T-helper 17 cell (primary cell): ENCODE measurements at places on chromosomes 4 and X. TPM values are rescaled to one million over a fixed set of nuclear protein-coding genes. Genes with fewer than 3 reads are reported as not detected.

CFAP47 gene
- total RNA-seq = not detected

DNA sequence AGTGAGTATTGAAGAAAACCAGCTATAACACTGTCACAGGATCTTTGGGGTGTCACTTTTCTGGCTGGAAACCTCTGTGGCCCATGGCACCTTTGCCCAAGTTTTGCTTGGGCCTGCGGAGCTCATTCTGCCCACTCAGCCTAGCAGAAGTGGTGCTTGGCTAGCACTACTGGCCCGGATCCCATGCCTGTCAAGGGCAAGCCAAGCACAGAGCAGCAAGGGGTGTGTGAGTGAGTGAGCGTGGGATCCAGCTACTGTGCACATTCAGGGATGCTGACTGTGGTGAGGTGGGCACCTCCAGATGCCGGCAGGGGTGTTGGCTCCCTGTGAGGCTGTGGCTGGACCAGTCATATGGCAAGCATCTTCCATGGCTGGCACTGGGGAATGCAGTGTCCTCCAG, 55.4 kb upstream of the RASGEF1B start:
- DNase-seq = no peak

GRCh38 chr4:22573198-22573597, 57.3 kb upstream of the ADGRA3 start:
- no peak for DNase-seq

GRCh38 chr4:142265536-142265935, 580.6 kb downstream of the INPP4B start:
- DNase-seq = no peak

NKX6-1 gene
- total RNA-seq = 0.12 TPM

- DNase-seq = no peak
These were observed 1118.1 kb upstream of the PABPC4L start for GRCh38 chr4:135319685-135320084.

MAOB gene
- not detected for total RNA-seq

FAM13A gene
- 10.8 TPM for total RNA-seq

- no peak for DNase-seq
These were observed 10.4 kb upstream of the PORCN start for GRCh38 chrX:48498374-48498809.

SSX4 gene
- not detected for total RNA-seq

DNA sequence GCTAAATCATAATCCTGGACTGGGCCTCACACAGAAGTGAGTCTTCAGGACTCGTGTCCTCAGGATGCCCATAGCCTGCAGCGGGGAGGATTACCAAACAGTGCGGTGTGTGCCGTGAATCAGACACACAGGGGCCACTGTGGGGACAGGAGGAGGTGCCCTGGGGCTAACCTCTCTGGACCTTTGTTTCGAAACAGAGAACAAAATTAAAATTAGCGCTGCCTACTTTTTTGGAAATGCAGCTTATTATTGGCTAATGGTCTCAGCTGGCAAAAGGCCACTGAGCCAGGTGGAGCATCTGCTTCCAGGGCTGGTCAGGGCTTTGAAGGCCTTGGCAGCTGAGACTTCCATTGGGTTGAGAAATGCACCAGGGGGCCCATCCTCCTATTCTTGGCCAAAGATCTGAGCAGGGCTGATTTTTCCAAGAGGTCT, 236.2 kb downstream of the EVC2 start:
- DNase-seq = no peak

- peak; percentile 46 for DNase-seq
These were observed 16.8 kb upstream of the NAT8L start for GRCh38 chr4:2042204-2042946.

DLG3 gene
- 12.5 TPM for total RNA-seq

TSPAN6 gene
- total RNA-seq = 1.2 TPM

GRCh38 chr4:187128976-187129375, 405.3 kb upstream of the FAT1 start:
- DNase-seq = no peak

- DNase-seq = no peak
These were observed 69.2 kb downstream of the MID1IP1 start for GRCh38 chrX:38870361-38870895.

SLC10A4 gene
- total RNA-seq = not detected

DNA sequence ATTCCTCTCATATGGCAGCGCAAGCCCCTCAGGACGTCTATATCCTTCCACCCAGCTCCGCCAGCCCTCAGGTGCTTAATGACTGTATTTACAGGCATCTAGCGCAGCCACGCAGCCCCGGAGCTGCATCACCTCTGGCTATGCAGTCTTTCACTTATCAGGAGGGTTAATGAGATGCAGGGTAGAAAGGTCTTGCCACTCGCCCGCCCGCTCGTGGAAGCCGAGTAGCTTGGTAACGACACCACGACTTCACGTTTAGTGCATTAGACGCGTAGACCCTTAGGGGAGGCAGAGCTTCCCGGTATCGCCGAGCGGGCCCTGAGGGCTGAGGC, 1.5 kb upstream of the SLC16A2 start:
- DNase-seq = no peak

LRPAP1 gene
- 82.8 TPM for total RNA-seq

DNA sequence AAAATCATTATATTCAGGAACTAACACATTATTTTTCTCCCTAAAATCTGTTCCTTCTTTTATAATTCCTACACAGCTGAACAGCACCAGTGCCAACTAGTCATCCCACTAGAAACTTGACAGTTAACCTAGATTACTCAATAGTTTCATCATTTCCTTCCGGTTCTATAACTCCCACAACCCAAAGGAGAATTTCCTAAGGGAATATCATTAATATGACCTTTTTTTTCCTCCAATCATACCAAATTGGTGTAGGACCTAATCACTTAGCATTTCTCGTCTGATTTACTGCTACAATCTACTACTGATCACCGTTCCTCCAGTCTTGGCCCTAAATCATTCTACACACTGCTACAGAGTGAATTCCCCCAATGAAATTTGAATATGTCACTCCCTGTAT, 45.9 kb downstream of the WDFY3 start:
- DNase-seq = no peak

TLR2 gene
- 7.3 TPM for total RNA-seq

DNA sequence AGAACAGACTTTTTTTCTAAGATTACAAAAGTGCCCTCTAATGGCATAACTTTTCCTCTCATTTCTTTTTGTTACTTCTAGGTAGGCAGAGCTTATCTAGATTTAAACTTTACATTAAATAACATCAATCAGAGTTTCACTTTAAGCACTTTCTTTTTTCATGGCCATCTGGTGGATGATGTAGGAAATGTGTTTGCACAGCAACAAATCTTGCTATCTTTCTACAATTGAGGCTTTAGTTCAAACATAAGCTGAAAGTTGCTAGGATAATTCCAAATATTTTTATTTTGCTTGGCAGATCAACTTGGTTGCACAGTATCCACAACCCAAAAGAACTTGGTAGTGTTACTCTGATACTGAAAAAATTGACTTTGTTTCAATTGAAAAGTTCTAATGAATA, 22.0 kb downstream of the NDNF start:
- DNase-seq = no peak

PABPC1L2B gene
- not detected for total RNA-seq

DNA sequence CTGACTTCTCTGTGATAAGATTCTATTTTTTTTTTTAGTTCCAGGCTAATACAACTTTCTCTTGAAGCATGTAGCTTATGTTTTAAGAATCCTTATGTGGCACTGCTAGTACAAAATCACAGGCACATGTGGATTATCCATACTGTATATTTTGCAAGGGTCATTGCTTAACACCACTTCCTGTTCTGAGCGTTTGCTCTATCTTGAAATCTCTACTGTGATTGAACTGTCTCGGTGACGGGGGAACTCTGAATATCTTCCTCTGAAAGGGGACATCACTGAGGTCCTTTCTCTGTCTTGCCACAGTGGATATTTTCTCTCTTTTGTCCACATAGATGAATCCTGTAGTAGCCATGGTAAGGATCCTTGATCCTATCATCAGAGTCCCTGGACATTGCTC, 2.1 kb upstream of the WFS1 start:
- no peak for DNase-seq

CYLC1 gene
- not detected for total RNA-seq

ZAR1 gene
- total RNA-seq = not detected

DNA sequence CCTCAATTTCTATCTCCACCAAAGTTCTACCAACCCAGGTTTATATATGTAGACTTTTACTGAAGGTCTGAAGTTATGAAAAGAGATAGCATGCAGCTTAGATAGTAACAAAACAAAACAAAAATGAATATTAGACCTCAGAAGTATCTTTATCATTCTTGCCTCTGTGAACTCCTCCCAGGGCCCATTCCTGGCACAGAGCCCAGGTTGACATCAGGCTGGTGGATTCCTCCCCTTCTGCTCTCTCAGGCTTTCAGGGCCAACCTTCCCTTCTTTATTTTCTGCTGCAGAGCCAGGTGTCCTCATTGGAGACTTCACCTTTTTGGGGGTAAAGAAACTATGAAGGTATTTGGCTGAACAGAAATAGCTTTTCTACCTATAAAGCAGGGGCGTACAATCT, 112.8 kb upstream of the PITX2 start:
- DNase-seq = no peak

GRCh38 chr4:104470770-104471169, 23.9 kb downstream of the CXXC4 start:
- DNase-seq = no peak

SCFD2 gene
- 26.7 TPM for total RNA-seq

HPRT1 gene
- 23.5 TPM for total RNA-seq

DNA sequence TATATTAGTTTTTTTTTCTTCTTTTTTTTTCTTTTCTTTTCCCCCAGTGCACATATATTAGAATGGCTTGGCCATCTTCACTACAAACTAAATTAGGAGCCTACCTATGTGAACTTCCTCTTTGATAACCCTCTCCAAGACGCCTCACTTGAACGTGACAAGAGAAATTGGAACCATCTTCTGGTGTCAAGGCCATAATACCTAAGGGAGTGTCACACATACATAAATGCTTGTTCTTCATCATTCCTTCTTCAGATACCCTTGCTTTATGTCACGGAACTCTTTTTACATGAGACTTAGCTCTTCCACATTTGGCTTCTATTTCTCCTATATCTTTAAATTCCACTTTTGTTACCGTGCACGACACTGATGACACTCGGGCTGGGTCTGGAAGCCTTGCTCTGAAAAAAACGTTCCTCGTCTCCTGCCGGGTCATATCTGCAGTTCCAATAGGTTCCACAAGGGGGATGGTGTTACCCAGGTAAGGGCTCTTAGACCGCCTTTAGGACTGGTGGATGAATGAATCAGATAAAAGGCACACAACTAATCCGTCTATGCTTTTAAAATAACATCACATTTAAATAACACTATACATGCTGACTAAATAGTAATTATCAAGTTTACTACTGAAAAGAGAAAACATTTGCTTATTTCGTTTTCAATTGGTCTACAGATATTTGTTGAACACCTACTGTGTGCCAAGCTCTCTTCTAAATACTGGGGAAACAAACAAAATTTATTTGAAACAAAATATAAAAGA, 19.9 kb downstream of the DGAT2L6 start:
- peak; percentile 55 for DNase-seq

UGT2B17 gene
- total RNA-seq = not detected

- no peak for DNase-seq
These were observed 242.4 kb upstream of the PSAPL1 start for GRCh38 chr4:7677086-7677485.

DNA sequence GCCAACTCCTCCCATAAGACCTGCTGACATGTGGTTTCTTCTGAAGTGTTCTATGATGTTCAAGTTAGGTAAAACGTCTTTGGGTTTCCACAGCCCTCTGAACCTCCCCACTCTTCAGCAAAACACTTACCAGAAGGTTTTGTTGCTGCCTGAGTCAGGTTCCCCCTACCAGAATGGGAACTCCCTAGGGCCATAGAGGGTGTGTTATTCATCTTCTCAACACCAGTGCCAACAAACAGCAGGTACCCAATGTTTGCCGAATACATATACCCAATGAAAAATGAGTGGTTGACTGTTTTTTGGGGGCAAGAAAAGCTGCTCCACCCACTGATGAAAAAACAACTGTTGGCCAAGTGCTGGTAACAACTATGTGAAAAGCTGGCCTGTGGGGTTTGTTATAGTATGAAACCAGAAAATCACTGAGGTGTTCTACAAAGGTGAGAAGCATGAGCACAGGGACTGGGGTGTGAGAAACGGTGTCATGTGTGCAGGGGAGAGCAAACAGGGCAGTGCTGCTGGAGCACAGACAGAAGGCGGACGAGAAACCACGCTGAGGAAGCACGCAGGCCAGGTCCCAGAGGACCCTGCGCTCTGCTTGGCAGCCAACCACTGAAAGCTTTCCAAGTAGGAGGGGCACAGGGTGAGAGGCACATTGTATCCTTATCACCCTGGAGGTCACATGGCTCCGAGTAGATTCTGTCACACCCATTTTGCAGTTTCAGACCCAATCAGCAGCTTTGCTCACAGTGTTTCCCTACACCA, 28.8 kb downstream of the ATP8A1 start:
- DNase-seq = no peak

LRIT3 gene
- total RNA-seq = 0.21 TPM

DNA sequence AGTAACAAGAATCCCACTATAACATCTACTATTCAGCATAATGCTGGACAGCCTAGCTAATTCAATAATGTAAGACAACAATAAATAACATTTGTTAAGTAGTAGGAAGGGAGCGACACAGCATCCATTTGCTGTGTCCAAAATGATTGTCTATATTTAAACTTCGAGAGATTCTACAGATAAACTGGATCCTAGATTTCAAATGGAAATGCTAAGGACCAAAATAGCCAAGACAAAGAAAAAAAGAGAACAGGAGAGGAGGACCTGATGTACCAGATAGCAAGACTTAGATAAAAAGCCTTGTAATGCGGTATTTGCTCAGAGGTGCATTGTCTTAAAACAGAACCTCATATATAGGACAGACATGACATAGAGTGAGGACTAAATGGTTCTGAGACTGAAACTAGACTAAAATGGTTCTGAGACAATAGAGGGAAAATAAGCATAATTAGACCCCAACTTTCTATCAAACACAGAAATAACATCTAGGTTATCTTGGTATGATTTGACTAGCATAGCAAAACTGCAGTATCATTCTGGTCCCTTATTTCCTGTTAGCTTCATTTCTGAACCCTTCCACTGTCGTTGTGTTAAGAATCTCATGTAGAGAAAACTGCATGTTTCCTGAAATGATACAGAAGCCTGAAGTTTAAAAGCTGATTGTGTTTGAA, 3.8 kb downstream of the HPGDS start:
- no peak for DNase-seq

PDLIM3 gene
- not detected for total RNA-seq

GRCh38 chr4:78414116-78414515, 137.5 kb upstream of the ANXA3 start:
- no peak for DNase-seq

GRCh38 chr4:113050371-113050755, 910 bp downstream of the ANK2 start:
- DNase-seq = no peak

GRCh38 chr4:148025981-148026380, 294.1 kb downstream of the ARHGAP10 start:
- DNase-seq = no peak

- DNase-seq = no peak
These were observed 6.9 kb downstream of the MTMR1 start for GRCh38 chrX:150700107-150700506.

PITX2 gene
- total RNA-seq = not detected
